SK-N-SH (cell line): ENCODE measurements at places on chromosomes 5 and 9. TPM values are rescaled to one million over a fixed set of nuclear protein-coding genes. Genes with fewer than 3 reads are reported as not detected.

DNA sequence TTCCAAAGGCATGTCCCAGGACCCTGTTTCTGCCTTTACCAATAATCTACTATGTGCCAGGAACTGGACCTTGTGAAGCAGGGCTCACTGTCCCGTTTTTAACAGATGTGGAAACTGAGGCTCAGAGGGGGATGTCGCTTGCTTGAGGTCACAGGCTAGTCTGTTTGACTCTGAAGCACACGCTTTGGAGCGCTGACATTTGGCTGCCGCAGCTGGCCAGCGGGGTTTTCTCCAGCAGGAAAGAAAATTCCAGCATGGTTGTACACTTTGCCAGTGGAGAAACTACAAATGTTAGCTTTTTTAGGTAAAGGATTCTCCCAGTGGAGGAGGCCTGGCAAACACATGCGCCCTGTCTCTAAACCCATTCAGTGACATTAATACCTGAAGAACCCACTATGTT lies 50.5 kb downstream of the SH3PXD2B start:
- DNase-seq, result no peak

GRCh38 chr9:89874351-89875321 lies 269.8 kb downstream of the GADD45G start:
- peak; percentile 42 for DNase-seq

DNA sequence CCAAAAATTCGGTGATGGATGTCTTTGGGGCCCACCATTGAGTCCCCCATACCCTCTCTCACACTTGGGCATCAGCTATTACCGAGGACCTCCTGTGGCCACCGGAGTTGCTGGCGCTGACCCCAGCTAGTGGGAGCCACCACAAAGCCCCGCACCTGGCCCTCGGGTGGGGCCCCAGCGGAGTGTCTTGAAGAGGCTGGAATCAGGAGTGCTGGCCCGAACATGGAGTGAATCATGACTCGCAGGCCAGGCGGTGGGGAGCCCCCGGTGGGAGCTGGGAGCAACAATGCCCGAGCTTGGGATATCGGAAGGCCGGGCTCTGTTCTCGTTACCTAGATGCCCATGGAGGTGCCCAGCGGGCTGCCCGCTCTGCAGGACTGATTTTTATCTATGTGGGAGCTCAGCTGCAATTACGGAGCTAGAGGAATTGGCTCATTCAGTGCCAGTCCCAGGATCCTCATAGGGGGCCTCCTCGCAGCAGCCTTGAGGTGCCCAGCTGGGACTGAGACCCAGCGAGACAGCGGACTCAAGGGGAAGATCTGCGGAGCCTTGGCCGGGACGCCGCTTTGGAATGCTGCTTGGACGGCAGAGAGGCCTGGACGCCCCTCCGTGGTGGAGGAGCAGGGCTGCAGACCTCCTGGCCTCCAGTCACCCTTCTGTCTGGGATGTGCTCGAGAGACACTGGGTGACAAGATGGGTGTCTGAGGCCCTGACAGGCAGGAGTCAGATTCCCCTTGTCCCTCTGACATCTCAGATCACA lies 70.8 kb downstream of the PSMB7 start:
- no peak for DNase-seq

- peak; percentile 59 for DNase-seq
Observed at GRCh38 chr9:89448821-89449220, 49.1 kb downstream of the SEMA4D start.

- DNase-seq, result no peak
Observed at GRCh38 chr5:12292610-12293204, 388.5 kb upstream of the CTNND2 start.

DNA sequence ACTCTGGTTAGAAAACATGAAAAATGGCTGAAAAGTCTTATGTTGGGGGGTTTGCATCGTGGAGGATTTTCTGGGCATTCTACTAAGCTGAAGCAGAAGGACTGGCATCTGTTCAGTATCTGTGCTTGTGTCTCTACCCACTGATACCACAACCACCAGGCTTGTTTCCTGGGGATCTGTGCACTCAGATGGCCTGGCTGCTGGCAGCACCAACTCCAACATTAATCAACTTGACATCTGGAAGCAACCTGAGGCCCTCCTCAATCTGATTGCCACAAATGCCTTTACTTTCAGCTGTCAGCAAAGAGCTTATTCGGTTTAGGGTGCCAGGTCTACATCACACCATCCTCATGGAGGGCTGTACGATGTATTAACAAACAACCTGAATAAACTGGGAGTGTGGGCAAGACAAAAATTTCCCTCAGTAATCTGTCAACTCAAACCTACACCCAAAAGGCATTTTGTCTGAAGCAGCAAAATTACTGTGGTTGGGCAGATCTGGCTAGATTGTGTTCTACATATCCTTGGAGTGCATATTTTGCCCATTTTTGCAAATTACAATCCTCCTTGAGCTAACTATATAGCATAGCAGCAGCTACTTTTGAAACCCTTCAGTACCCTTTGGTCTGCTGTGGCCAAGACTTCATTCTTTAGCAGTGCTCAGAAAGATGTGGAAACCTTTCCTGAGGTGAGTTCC lies 74.6 kb downstream of the FOXD1 start:
- no peak for DNase-seq

- DNase-seq, result peak; percentile 68
Observed at GRCh38 chr5:82396871-82397514, 118.8 kb upstream of the RPS23 start.

DNA sequence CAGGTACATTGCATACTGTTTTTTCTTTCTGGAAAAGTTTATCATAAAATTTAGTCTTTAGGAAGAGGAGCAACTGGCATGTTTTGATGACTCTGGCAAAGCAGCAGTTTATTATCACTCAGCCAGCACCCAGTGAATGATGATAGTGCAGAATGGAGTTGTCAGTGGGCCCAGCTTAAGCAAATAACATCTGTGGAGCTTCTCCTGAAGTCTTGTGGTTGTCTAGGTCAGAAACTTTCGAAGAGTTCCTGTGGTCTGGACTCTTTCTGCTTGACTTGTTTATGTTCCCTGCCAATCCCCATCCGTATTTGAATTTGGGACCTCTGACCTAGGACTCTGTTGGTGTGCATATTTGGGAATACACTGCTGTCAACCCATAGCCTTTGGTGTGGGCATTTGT lies 38.1 kb upstream of the C5orf47 start:
- no peak for DNase-seq

DNA sequence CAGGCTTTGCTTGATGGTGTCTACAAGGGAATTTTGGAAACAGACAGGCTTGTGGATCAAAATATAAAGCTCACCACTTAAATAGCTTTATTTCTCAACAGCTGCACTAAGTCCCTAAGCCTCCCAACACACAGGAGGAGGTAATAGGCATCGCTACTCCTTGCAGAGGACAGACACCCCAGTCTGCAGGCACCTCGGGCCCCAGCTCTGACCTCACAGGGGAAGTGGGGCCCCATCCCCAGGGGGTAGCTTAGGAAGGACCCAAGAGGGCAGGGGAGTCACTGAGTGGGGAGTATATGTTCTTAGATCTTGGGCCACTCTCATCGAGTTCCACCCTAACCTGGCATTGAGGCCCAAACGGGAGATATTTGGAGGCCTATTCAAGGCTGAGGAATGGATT lies 66.7 kb upstream of the XPA start:
- DNase-seq, result no peak

GRCh38 chr5:154311362-154311761 lies 120.8 kb downstream of the GALNT10 start:
- no peak for DNase-seq

DNA sequence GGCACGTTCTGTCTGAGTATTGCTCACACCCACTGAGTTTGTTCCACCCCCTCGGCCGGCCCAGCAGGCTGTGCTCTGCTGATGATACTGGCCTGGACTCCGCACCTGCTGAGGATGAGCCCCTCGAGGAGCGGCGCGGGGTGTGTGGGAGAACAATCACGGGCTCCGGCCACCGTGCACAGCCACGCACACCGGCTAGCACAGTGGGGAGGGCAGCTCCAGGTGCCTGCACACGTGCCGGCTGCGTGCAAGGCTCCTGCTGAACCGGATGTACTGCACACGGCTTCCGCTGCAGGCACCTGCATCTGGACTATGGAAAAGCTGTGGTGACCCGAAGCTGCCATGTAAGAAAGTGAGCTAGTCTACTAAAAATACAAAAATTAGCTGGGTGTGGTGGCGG lies 485.2 kb upstream of the CDH9 start:
- DNase-seq, result peak; percentile 5

- DNase-seq, result no peak
Observed at GRCh38 chr5:80238097-80238496, 17.8 kb downstream of the SERINC5 start.

- no peak for DNase-seq
Observed at GRCh38 chr9:129900263-129901027, 65.2 kb downstream of the USP20 start.

DNA sequence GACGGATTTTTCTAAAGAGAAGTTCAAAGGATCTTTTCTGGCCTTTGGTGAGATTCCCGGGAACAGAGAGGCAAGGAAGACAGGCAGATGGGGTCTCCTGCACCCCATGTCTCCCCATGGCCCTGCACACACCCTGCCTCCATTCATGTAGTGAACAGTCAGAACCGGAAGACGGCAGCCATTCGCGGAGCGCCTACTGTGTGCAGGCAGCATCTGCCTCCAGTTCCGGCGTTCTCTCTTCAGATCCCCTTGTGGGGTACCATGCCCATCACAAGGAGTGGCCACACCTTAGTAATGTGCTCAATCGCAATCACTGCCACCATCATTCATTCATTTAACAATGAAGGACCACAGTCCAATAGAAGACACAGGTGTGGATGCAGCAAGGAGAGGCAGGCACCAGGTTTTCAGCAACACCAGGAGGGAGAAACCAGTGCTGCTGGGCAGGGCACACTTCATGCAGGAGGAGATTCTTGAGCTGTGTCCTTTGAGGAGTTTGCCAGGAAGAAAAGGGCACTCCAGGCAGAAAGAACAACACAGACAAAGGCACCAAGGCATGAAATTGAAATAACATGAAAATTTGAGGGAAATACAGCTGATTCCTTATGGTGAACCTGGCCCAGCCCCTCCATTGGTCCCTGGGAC lies 171.5 kb upstream of the PHYKPL start:
- DNase-seq, result no peak

DNA sequence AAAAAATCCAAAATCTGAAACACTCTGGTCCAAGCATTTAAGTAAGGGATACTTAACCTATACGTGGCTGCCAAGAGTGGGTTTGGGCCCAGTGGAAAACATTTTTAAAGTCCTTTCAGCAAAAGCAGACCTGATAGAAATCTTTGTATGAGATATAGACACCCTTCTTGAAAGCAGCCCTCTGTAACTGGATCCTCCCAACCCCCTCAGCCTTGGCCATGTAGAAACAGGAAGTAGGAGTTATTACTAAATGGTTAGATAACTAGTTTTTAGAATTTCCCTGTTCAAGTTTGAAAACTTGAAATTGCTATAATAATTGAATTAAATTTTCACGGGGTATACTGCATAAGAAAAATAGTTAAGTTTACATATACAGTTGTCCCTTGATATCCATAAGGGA lies 111.3 kb upstream of the PCA3 start:
- no peak for DNase-seq

- DNase-seq, result peak; percentile 63
Observed at GRCh38 chr5:33539212-33539611, 98.4 kb downstream of the TARS1 start.

GRCh38 chr5:160165137-160166068 lies 46.2 kb upstream of the PWWP2A start:
- DNase-seq, result peak; percentile 83

DNA sequence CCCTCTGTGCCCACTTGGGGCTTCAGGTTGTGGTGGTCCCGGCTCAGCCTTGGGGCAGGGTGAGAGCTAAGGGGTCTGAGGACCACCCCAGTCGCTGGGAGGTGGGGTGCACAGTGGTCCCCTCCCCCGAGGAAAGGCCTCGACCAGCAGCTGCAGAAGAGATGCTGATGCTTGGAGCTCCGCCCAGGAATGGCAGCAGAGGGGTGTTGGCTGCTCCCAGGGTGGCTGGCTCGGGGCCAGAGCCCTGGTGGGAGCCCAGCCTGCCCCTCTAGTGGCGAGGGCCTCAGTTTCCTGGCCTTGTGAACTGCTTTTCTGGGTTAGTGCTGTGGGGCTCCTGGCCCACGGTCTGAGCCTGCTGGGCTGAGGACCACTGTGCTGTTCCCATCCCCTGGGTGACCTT lies 1.2 kb downstream of the DIPK1B start:
- peak; percentile 80 for DNase-seq

GRCh38 chr9:135818718-135819475 lies 88.4 kb downstream of the CAMSAP1 start:
- no peak for DNase-seq

GRCh38 chr9:76136986-76137385 lies 246.5 kb downstream of the PCSK5 start:
- no peak for DNase-seq

GRCh38 chr5:81391-82021 lies 10.5 kb upstream of the PLEKHG4B start:
- no peak for DNase-seq

GRCh38 chr5:77356740-77357139 lies 135.4 kb downstream of the WDR41 start:
- no peak for DNase-seq

GRCh38 chr5:154395407-154396106 lies 50.2 kb upstream of the SAP30L start:
- no peak for DNase-seq

DNA sequence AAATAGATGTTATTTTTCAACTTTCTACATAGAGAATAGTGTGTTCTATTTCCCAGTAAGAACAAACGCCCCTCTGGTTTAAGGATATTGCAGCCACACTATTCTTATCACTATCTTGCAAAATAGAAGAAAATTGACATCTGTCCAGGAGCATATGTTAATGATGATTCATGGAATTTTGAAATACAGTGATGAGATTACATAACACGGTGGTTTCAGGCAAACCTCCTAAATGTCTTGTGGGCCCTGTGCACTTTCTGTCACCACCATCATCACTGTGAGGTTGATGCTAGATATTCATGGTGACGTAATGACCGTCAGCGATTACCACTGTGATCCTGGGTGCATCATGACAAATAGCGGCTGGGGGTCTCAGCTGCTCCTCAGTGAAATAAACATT lies 48.1 kb downstream of the CFAP90 start:
- DNase-seq, result no peak

GRCh38 chr5:160679567-160680309 lies 172.3 kb downstream of the ATP10B start:
- DNase-seq, result no peak

Gene FRRS1L
- 3.7 and 5.2 TPM in 2 replicates for polyA plus RNA-seq

Gene NUP155
- polyA plus RNA-seq, result 6.7 and 8.4 TPM in 2 replicates

Gene GPR151
- polyA plus RNA-seq, result not detected in 2 replicates

Gene HSDL2
- polyA plus RNA-seq, result 14.4 and 22.9 TPM in 2 replicates

Gene NME5
- polyA plus RNA-seq, result 3.7 and 4.1 TPM in 2 replicates

Gene HMGXB3
- 28.8 and 39.9 TPM in 2 replicates for polyA plus RNA-seq

Gene FAM13B
- polyA plus RNA-seq, result 13.0 and 18.2 TPM in 2 replicates

Gene ACTL7A
- not detected in 2 replicates for polyA plus RNA-seq

Gene EGFLAM
- polyA plus RNA-seq, result 0.05 and 0.13 TPM in 2 replicates

Gene LHX6
- 0.02 TPM in 1 of 2 replicates, not detected in the other for polyA plus RNA-seq

Gene TRAF1
- polyA plus RNA-seq, result 1.2 and 1.5 TPM in 2 replicates
